ENCODE measurements at places on chromosomes 12 and 14.

DNA sequence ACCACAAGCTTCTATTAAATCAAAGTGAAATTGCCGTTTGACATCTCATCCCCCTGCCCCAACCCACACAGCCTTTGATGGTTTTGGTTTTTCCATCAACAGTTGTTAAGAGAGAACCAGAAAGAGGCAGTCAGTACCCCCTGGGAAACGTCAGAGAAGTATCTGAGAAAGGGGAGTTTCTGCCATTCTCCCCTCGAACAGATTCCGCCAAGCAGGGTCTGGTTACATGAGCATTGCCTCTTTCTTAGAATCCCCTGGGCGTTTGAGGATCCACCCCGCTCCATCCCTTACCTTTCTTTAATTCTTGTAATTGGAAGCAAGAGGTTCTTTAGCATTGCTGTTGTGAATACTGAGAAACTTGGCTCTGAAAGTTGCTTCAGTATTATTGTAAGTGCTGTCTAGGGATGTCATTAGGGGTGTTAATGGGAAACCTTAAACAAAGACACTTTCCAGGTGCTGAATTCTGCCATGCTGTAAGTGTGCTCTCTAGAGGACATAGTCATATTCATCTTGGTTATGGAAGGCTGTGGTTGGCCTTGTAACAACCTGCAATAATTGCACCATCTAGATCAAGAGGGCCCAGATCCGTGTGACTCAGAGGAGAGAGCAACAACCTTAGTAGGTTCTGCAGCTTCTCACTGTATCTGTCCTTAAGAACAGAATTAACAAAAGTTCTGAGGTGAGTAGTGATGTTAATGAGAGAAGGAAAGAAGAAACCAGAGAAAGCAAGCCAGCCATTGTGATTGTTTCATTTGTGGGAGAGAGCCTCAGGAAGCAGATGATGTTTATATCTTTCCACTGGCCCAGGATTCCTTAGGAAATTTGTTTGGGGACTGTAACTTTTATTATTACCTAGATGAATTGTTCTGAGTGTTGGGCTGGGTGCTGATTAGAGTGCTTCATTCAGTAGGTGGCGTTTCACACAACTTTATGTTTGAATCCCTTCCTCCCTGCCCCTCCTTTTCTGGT, 9.0 kb downstream of the TMBIM6 start:
- DNase-seq, result peak; percentile 44

DNA sequence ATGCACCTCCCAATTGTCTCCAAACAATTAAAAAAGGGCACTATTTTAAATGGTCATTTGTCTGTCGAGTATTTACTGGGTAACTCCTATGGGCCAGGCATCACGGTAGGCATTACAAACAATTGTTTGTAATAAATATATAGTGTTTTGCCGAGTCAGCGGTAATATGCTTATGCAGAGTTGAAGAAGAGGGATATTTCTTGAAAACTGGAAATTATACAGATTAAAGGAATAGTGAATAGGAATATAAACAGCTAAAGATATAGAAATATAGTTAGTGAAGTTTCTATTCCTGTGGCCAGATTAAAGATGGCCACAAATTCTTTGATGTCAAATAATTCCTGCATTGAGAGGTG, 13.5 kb upstream of the CRADD start:
- DNase-seq, result no peak

DNA sequence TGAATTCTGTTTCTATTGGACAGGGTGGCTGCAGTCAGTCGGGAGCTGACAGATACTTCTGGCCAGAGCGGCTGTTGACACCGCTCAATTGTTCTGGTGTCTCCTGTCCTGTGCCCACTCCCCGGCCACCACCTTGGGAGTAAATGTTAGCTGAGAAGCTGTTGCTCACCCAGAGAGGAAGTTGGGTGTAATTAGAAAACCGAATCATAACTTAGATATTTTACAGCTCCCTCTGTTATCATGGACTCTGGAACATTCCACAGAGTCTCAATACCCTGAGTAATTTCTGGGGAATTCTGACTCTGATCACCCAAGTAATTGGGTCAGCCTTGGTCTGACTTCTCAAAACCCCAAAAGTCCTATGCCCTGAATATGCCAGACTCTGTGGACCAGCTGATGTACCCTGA, 58.3 kb upstream of the RFLNA start:
- no peak for DNase-seq

- DNase-seq, result no peak
These were observed 151.6 kb downstream of the HELB start for GRCh38 chr12:66453844-66454243.

- DNase-seq, result no peak
These were observed 311.1 kb downstream of the SLC6A15 start for GRCh38 chr12:84601483-84601882.

DNA sequence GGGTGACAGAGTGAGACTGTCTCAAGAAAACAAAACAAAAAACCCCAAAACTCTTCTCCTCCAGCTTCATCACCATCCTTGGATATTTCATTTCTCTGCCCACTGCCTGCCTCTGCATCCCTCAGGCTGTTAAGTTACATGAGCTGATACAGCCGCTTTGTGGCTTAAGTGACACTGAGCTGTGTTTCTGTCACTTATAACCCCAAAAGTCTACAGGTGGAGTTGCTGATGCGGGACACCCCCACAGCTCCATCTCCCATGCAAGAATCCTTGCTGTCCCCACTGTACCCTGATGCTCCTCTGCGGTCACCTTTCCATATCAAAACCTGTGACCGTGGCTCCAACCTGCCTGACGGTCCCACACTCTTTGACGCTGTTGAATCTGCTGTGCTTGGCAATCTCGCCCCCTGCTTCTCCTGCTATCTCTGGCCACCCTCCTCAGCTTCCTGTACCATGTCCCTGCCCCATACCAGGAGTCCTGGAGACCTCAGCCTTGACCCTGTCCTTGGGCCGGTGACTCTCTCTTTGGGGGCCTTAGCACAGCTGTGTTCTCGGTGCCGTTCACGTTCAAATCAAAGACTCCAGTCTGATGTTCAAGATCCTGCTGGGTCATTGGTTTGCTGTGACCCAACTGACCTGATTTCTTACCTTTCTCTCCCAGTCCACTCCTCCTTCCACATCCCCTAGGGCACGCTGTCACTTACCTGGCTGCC, 20.3 kb downstream of the HVCN1 start:
- no peak for DNase-seq

GRCh38 chr12:91353266-91353665, 170.6 kb upstream of the DCN start:
- no peak for DNase-seq

- DNase-seq, result no peak
These were observed 74.6 kb upstream of the CDKN3 start for GRCh38 chr14:54322246-54322645.

- DNase-seq, result no peak
These were observed 3.1 kb upstream of the AP4S1 start for GRCh38 chr14:31022386-31022785.
